Keratinocyte (primary cell): ENCODE measurements at places on chromosomes 12 and 14. TPM values are rescaled to one million over a fixed set of nuclear protein-coding genes. Genes with fewer than 3 reads are reported as not detected.

LETMD1 gene
- 36.1 to 51.1 TPM (median 50.6 TPM) in 3 replicates for polyA plus RNA-seq

LAG3 gene
- 0.09 to 0.14 TPM (median 0.09 TPM) in 3 replicates for polyA plus RNA-seq

FGF23 gene
- polyA plus RNA-seq = not detected in 3 replicates

DNA sequence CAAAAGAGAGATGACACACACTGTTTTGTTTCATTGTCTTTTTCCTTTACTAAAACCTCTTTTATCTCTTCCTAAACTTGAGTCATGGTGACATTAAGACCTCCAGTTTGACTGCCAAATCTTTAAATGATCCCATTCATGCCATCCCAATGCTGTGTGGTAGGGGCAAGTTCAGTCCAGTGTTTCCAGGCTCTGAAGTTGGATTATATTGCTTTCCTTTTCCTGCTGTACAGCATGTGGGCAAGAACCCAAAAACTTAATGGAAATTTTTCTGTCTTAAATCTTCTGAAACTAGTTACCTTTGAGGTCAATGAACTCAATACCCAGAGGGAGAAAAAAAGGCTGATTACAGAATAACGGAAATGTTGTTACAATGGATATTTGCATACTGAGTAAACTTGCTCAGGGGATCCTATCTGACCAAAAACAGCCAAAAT, 187.1 kb upstream of the FAR2 start:
- no peaks in the 10 kb centered on the region for H3K36me3 ChIP-seq
- no peak overlapping the region for H3K27ac ChIP-seq
- peaks cover 18% of the 10 kb centered on the region for H3K4me1 ChIP-seq
- no peaks in the 10 kb centered on the region for H3K27me3 ChIP-seq

GRCh38 chr12:113670742-113671141, 199.1 kb upstream of the LHX5 start:
- H3K4me3 ChIP-seq = no peak overlapping the region
- DNase-seq = no peak
- no peaks in the 10 kb centered on the region for H3K36me3 ChIP-seq
- no peaks in the 10 kb centered on the region for H3K4me1 ChIP-seq
- no peak overlapping the region for H3K27ac ChIP-seq

DNA sequence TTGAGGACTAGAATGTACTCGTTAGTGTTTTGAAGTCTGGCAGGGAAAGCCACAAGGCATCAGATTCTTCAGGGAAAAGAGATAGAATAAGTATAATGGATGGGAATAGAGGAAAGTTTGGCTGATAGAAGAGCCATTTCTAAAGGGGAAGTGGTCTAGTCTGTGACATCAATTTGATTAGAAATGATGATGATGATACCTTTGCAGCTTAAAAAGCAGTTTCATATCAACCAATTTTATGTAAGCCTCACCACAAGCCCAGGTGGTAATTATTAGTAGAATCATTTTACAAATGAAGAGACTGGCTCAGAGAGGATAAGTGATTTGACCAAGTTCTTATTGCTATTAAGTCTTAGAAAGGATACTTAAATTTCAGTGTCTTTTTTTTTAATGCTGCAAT, 2.9 kb downstream of the RNF212B start:
- H3K27ac ChIP-seq = no peak overlapping the region
- H3K36me3 ChIP-seq = no peaks in the 10 kb centered on the region
- H3K4me3 ChIP-seq = no peak overlapping the region
- H3K4me1 ChIP-seq = peaks cover 6% of the 10 kb centered on the region
- no peaks in the 10 kb centered on the region for H3K27me3 ChIP-seq
- DNase-seq = no peak

- H3K4me3 ChIP-seq = no peak overlapping the region
- H3K27me3 ChIP-seq = peaks cover 6% of the 10 kb centered on the region
- DNase-seq = no peak
- H3K36me3 ChIP-seq = no peaks in the 10 kb centered on the region
- H3K4me1 ChIP-seq = peaks cover 11% of the 10 kb centered on the region
Measured at GRCh38 chr14:93991649-93992048, 5.5 kb upstream of the CCDC197 start.

DNA sequence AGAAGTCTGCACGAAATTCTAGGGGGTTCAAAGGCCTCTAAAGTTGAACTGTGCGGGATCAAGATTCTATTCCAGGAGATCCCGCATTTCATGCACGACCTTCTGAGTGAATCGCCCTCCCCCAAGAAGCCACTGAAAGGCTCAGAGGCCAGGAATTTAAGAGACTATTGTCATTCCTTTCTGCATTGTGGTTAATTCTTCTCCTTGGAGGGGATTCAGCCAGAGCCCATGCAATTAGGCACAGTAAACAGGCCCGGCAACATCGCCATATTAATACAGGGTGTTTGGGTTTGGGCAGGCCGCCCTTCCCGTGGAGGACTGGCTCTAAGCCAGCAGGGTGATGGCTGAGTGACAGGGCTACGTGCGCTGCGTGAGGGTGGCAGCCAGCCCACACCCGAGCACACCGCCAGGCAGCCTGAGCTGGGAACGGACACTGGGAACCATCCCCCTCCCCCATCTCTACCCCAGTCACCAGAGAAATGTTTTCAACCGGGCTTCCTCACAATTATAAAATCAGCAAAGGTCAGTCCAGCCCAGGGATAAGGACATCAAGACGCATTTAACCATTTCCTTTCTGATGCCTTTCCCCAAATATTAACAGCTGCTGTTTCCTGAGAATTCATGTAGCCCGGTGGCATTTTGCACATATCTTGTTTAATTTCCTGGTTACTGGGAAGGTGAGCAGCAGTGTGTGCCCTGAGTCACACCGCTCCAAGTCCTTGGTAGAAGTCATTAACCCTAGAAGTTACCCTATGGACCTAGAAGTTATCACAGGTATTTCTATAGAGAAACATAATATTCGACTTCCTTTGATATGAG, 12.5 kb downstream of the EGLN3 start:
- no peak overlapping the region for H3K4me3 ChIP-seq
- no peaks in the 10 kb centered on the region for H3K36me3 ChIP-seq
- DNase-seq = no peak
- H3K27ac ChIP-seq = no peak overlapping the region

DNA sequence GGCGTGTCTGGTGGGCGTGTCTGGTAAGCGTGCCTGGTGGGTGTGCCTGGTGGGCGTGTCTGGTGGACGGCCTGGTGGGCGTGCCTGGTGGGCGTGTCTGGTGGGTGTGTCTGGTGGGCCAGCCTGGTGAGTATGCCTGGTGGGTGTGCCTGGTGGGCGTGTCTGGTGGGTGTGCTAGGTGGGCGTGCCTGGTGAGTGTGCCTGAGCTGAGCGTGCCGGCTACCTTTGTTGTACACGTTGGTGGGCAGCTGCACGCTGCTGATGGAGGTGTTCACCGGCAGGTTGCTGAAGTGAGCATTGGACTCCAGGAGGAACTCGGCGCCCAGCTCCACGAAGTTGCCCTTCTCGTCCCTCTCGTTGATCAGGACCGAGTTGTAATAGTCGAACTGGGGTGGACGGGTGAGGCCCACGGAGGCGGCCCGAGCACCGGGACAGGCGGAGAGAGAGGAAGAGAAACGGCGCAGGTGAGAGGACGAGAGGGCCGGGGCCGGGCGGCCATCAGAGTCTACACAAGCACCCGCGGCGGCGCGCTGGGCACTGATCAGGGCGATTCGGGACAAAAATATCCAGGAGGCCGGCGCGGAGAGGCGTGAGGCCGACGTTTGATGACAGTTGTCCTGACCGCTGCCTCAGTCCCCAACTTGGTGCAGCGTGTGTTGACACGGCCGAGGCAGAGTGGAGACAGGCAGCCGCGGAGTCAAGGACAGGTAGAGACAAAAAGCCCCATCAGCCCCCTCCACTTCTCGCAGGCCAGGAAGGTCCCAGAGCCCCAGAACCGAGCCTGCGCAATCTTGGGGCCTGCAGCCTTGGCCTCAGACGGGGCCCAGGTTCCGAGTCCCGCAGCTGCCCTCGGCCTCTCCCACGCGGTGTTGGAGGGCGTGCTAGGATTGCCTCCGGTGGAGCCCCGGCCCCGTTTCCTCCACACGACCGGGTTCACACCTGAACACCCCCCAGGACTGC, 10.5 kb downstream of the CACNA2D4 start:
- H3K4me3 ChIP-seq = no peak overlapping the region
- no peak for DNase-seq
- H3K4me1 ChIP-seq = no peaks in the 10 kb centered on the region
- H3K36me3 ChIP-seq = no peaks in the 10 kb centered on the region
